GM12891 (cell line): ENCODE measurements at places on chromosomes 1 and 21.

DNA sequence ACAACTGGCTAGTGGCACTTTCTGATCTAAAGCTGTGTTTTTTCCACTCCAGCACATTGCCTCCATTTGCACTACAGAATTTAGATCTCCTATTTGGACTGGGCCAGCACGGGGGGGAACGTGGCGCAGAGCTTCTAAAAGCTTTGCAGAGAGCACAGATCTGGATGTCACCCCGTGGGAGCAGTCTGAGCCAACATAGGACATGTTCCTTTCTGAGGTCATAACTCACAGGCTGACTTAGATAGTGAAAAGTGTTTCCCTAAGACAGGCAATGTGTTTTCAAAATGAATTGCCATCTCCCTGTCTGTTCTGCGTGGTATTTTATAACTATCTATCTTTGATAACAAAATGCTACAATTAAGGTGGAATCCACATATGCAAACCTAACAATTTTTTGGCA, 3.7 kb upstream of the C8A start:
- no peak for DNase-seq

DNA sequence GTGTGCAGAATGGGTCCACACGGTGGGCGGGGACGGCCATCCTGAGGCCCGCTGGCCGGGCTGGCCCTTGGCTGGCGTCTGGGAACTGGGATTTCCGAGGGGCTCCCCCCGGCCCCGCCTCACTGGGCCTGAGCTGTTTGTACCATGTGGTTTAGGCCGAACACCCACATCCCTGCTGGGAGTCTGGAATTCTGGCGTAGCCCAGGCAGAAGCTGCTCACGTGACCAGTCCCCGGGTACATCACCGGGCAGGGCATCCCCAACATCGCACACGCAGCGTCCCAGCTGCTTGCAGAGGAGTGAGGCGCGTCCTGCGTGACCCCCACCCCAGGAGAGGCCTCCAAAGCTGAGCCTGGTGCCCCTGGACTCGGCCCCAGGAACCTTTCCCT, 2.1 kb downstream of the KRTAP10-7 start:
- no peak for DNase-seq

- no peak for DNase-seq
Measured at GRCh38 chr1:37410105-37410504, 64.3 kb upstream of the ZC3H12A start.

DNA sequence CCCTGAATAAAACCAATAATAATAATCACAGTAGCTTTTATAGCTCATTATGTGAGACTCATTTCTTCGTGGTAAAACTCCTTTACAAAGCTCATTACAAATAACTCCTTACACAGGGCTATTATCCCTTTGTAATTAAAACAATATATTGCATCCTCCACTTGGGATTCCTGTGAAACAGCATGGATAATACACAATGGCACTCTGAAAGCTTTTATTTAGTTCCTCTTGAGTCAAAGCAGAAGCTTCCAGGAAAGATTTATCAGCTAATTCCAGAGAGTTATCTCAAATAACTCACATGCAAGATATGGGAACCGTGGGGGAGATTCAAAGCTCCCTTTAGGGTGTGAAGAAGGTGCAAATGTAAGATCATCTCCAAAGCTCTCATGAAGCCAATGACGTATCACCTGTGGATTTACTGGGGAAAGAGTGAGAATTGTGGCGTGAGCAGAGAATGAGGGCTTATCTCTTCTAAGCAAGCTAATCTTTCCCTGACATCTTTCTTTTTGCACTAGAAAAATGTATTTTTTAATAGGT, 60.4 kb upstream of the GJA5 start:
- DNase-seq, result no peak

DNA sequence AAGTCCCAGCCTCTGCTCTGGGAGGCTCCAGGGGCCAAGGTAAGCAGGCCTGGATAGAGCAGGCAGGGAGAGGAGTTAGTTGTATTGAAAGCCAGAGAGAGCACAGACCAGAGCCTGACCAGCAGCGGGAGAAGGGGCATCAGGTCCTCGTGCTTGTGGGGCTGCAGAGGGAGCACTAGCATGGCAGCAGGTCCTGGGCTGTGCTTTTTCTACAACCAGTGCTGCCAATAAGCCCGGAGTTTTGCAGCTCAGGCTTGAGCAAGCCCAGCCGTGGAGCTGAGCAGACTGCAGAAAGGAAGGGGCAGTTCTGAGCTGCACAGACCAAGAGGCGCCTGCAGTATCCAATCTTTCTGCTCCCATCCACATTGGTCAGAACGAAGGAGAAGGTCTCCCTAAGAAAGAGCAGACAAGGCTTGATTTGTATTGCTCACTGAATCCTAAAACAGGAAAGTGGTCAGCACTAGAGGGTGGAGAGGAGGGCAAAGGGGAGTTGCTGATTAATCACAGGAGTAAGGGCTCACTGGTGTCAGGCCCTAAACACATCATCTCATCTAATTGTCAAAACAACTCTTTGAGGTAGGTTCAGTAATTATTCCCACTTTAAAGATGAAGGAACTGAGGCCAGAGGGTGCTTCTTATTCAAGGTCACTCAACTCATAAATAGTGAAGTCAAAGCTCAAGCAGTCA, 2.7 kb downstream of the DENND2D start:
- no peak for DNase-seq

DNA sequence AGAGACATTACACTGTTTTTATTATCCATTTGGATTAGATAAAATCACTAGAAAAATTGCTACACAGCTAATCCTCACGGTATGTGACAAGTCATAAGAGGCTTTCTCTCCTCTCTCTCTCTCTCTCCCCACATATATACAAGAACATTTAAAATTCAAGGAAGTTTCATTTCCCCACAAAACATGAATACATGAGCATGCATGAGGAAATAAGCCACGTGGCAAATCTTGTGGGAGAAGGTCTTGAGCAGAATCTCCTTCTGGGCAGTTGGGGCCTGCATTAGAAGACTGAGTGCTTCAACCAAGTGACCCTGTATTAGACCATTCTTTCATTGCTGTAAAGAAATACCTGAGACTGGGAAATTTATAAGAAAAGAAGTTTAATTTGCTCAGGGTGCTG, 1313.1 kb downstream of the MRPL39 start:
- no peak for DNase-seq

DNA sequence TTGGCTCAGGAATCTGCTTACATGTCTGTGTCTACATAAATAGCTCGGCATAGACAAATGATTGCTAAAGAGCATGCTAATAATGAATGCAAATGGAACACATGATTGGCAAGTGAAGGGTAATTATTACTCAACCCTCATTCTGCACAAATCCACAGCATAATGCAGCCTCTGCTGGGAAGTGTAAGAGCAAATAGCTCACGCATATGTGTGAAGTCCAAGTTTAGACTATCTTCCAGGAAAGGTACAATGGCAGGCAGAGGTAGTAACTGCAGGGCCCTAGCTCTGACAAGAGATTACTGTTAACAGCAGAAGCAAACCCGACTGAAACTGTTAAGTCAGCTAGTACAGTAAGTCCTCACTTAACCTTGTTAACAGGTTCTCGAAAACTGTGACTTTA, 7.0 kb upstream of the IL6R start:
- no peak for DNase-seq

- no peak for DNase-seq
Measured at GRCh38 chr1:86296305-86297205, 99.6 kb downstream of the ODF2L start.

DNA sequence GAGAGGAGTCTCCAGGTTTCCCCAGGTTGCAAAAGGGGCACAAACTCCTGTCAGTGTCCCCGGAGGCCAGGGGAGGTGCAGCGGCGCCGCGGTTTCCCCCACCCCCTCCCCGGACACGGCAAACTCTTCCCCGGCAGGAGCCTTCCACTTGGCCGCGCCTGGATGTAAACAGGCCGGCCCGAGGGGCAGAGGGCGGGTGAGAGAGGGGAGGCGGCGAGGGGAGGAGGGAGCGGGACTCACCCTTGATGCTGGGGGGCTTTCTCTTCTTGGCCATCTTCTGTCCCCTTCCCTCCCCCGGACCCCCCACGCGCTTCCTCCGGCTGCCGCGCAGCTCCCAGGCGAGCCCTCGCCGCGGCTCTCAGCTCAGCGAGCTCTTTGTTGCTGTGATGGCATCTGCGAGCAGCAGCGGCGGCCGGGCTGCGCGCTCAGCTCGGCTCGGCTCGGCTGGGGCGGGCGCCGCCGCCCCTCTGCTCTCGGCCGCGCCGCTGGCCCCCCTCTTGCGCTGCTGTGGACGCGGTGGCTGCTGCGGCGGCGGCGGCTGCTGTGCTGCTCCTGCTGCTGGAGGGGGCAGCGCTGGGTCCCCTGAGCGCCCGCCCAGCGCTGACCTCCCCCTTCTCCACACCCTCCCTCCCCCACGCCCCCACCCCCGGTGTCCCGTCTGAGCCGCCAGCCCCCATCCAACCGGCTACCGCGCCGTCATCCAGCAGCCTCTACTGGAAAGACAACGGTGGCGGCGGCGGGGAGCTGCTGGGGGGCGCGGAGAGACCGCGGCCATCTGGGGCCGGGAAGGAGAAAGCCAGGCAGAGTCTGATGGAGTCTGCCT, 4.9 kb upstream of the SLC44A5 start:
- DNase-seq, result peak; percentile 46

DNA sequence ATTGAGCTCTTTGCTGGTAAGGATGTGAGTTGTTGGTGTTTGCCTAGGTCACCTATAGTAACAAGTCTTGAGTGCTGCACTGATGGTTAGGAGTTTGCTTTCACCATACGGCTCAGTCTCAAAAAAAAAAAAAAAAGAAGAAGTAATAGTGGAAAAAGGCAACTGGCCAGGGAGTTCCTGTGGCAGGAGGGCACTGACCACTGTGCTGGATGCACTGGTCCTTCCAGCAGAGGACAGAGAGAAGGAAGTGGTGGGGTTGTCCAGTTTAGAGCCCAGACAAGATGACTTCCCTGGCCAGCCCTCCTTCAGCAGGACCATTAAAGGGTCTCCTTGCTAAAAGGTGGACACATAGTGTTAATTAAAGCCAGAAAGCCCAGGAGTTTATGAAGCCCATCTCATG, 11.9 kb upstream of the PTCH2 start:
- no peak for DNase-seq

GRCh38 chr1:198701250-198701649, 62.4 kb downstream of the PTPRC start:
- no peak for DNase-seq

DNA sequence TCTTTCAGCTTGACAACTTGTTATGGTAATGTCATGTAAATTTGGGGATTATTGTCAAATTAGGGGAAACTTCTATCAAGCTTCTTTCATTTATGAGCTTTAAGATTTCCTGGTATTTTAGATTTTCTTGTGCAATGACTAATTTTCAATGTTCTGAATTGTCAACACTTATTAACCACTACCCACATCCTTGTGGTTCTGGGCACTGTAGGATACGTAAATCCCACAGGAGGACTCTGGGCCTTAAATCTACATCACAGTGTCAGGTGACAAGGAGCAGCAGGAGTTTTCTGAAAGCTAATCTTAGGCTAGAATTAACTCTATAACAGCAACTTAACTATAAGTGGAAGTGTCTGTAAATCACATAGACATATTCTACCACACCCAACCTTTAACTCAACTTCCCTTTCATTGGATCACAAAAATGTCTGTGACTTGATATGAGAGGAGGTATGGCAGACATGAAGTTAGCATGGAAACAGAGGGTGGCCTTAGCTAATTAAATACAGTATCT, 397.7 kb downstream of the HLX start:
- DNase-seq, result no peak

GRCh38 chr1:185843297-185843869, 109.2 kb downstream of the HMCN1 start:
- DNase-seq, result no peak
